ENCODE measurements at places on chromosomes 4 and X. TPM values are rescaled to one million over a fixed set of nuclear protein-coding genes. Genes with fewer than 3 reads are reported as not detected.

DNA sequence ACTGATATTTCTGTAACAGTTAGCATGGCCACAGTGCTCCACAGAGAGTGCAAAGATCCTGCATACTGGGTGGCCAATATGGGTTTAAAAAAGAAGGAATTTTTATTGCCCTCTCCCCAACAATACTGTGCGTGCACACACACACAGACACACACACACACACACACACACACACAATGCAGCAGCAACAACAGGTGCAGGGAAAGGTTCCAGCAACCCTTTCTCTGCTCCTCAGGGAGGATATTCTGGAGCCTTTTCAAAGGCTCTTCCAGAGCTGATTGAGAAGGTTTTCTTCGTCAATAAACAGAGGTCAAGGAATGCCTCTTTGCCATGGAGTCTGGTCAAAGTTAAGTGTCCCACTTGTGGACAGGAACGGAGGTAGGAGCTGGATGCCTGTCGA, 84.8 kb upstream of the ZFP42 start:
- ATAC-seq, result no peak

- no peak for ATAC-seq
Measured at GRCh38 chr4:70544279-70544868, 26.0 kb downstream of the AMTN start.

GRCh38 chrX:154602226-154602625, 16.9 kb downstream of the CTAG1B start:
- no peak for ATAC-seq

- ATAC-seq, result no peak
Measured at GRCh38 chrX:4881277-4881676, 1167.8 kb upstream of the PRKX start.

DNA sequence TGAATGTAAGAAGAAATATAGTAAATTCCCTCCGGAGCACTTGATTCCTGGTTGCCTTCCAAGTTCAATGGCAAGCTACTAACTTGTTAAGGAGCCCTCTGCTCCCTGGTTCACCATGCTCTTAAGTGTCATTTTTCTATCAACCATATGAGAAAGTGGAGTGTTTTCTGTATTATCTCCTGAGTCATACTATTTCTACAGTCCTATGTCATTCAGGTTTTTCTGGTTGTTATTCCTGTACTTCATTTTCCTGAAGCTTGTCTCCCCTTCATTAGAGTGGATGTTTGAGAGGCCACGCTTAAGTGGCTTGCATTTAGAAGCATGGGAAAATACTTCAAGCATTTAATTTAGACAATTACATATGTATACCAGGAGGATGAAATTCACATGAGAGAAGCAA, 14.7 kb upstream of the EPGN start:
- ATAC-seq, result no peak

DNA sequence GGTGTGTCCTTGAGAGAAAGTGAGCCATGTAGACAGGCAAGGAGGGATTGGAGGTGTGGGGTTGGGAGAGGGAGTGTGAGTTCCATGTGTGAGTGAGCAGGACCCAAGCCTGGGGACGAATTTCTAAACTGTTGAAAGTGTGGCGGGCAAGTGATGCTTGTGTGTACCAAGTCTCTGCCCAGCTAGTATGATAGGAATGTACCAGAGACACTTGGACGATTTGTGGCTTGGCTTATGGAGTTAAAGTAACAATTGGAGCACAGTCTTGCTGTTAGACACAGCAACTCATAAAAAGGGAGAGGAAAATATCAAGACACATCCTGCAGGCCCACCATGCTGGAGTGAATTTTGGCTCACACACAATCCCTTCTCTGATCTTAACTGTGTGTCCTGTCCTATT, 8.5 kb downstream of the PTTG2 start:
- ATAC-seq, result no peak

- ATAC-seq, result no peak
Measured at GRCh38 chr4:24923550-24923949, 10.7 kb upstream of the CCDC149 start.

DNA sequence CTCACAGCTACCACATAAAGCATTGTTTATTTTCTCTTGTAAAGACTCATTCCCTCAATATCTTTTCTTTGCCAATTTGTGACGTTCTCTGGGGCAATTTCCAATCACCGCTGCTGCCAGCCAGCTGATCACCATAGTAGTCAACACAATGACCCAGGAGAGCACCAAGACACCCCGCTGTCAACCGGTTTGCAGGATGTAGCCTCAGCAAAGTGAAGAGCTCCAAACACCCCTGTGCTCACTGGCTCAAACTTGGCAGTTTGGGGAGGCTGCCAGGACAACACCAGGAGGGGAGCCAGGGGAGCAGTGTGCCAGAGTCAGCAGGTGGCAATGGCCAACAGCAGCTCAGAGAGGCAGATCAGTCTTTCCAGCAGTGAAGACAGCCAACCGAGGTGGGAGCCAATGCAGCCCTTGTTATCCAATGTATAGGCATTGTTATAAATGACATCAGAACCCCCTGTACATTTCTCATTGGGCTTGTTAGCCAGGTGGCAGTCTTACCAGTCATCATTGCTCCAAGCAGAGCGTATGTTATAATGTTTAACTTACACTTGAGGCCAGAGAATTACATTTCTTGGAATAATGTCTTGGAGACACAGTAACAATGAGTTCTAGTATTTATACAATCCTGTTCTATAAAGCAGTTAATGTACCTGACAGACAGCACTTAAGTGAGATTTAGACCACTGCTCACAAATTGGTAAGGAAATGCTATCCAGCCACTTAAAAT, 274.9 kb upstream of the GK2 start:
- no peak for ATAC-seq

DNA sequence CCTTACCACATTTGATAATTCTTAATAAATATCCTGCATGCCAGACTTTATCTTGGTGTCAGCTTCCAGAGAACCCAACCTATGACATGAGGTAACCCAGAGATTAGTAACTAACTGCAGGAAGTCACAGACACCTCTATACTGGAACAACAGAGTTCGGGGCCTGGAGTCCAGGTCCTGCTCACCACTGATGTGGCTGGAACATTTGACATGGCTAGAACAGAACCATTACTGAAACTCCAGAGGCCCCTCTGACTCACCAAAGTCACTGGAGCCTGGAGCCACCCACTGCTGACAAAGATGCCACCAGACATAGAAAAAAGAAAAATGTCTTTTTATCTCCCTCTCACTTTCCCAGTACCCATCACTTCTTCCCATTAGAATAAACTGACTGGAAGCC, 403.7 kb downstream of the MID1IP1 start:
- peak; percentile 93 for ATAC-seq

GRCh38 chr4:26753617-26754016, 107.0 kb upstream of the STIM2 start:
- no peak for ATAC-seq

- ATAC-seq, result no peak
Measured at GRCh38 chrX:70079297-70079696, 17.0 kb downstream of the OTUD6A start.

DNA sequence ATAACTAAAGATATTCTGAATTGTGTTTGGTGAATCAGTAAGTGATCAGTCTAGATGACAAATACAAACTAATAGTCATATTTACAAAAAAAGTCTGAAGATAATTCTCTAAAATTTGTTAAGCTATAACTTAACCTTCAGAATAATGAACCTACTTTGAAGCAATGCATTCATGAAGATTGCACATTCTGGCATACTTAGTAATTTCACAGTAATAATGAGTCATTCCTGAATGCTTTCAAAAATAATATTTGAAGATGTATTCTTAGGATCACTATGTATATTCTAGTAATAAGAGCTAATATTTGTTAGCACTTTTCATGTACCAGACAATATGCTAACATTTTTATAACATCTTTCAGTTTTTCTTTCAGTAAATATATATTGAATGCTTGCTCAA, 756.7 kb upstream of the SLIT2 start:
- no peak for ATAC-seq

DNA sequence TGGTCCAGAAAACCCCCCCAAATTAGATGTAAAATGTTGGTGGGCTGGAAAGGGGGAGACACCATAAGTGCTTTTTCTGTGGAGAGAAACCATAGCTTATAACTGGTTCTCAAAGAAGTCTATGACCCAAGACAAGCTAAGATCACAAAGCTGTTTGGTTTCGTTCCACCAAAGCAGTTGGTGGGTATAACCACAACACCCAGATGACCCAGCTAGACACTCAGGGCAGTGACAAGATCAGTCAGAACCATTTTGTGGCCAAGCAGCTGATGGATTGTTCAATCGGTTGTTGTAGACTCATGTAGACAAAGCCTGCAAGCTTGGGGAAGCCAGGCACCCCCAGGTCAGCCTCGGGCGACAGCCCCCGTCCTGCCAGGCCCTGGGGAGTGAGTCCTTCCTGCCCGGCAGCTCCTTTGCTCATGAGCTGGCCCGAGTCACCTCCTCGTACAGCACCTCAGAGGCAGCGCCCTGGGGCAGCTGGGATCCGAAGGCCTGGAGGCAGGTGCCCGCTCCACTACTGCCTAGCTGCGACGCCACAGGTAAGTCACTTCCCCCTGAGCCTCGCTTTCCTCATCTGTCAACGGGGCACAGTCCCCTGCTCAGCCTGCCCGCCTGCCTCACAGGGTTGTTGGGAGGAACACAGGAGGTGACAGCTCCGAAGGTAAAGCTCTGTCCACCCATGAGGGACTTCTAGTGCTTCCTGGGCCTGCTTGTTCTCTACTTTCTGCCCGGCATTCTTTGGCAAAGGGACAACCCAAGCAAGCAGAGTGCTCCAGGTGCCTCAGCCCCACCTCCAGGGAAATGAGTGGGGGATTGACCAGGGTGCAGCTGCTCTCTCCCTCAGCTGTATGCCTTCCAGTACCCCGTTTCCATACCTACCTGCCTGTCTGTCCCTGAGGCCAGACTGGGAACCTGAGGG, 65.2 kb upstream of the MTM1 start:
- no peak for ATAC-seq

DNA sequence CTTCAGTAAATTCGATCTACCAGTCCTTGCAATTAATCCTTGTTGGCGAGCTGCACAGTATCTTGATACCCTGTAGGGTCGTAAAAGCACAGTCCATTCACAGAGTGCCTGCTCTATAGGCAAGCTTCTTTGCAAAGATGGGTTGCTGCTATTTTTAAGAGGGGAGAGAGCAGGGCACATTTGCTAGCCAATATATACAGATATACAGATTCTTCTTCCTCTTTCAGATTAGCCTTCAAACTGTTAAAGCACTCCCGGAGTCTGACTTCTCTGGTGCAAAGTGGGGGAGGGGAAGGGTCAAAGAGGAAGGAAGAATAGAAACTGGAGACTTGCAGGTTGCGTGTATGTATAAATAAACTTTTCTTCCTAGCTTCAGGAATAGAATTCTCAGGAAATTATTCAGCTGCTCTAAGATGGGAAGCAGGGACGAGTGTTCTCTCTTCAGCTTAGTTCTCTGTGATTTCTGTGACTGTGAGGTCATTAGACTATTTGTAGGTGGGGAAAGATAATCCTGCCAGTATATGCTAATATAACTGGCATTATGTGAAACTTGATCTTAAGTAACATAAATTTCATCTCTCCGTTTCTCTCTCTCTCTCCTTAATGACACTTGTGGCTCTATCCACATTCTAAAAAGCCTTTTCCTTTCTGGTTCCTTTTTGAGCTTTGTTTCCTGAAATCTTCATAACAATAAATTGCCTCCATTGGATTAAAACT, at the start of gene CYSLTR1:
CYSLTR1 (minus strand) TSS at position 242 of the 717 bp plus-strand sequence. CDS start 53,865 bp downstream, outside the sequence.
- ATAC-seq, result no peak

- ATAC-seq, result peak; percentile 51
Measured at GRCh38 chr4:37765741-37766140, 60.7 kb upstream of the PGM2 start.

GRCh38 chr4:37470245-37470644, 215.9 kb downstream of the RELL1 start:
- no peak for ATAC-seq

- ATAC-seq, result no peak
Measured at GRCh38 chr4:110372485-110372884, 103.5 kb upstream of the ENPEP start.

GRCh38 chr4:170336238-170336775, 246.6 kb upstream of the AADAT start:
- no peak for ATAC-seq

HTR2C gene
- not detected for total RNA-seq

KLF3 gene
- 4.3 TPM for total RNA-seq

UGT8 gene
- 1.4 TPM for total RNA-seq

C4orf51 gene
- not detected for total RNA-seq

FAM47E gene
- total RNA-seq, result not detected

UGT2B17 gene
- not detected for total RNA-seq

LINC00632 gene
- 3.3 TPM for total RNA-seq

All from activated T-helper 17 cell treated with anti-CD3 and anti-CD28 coated beads, Interleukin-2, amount 50 U/mL, for 72 hours (primary cell).